ENCODE measurements at places on chromosomes 2 and 18.

DNA sequence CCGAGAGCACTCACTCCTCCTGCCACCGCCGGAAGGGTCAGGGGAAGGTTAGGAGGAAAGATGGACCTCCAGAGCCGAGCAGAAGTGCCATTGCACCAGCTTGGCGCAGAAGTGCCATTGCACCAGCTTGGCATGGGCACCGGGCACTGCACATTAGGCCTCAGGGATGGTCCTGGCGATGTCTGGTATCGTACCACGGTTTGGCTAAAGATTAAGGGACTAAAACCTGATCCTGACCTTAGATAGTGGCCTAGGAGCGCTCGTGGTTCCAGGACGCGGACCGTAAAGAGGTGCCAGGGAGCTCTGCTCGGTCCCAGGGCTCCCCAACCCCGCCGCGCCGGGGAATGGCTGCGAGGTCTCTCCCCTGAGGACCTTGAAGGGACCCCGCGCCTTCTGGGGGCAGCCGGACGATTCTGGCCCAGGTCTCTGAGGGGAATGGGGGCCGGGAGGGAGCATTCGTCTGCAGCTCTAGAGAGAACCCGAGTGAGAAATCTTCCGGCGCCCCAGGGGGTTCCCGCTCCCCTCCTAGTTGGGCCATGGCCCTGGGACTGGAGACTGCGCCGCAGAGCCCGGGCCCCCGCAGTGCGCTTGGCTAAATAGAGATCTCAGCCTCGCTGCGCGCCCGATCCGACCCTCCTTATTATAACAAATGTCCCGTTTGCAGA is 1.8 kb downstream of the PAX8 start:
- no peak for DNase-seq

GRCh38 chr2:8966123-8966908 is 37.2 kb downstream of the MBOAT2 start:
- DNase-seq, result no peak

GRCh38 chr2:78553866-78554647 is 471.4 kb upstream of the REG3G start:
- no peak for DNase-seq

GRCh38 chr2:202541137-202541536 is 93.6 kb upstream of the FAM117B start:
- DNase-seq, result no peak

DNA sequence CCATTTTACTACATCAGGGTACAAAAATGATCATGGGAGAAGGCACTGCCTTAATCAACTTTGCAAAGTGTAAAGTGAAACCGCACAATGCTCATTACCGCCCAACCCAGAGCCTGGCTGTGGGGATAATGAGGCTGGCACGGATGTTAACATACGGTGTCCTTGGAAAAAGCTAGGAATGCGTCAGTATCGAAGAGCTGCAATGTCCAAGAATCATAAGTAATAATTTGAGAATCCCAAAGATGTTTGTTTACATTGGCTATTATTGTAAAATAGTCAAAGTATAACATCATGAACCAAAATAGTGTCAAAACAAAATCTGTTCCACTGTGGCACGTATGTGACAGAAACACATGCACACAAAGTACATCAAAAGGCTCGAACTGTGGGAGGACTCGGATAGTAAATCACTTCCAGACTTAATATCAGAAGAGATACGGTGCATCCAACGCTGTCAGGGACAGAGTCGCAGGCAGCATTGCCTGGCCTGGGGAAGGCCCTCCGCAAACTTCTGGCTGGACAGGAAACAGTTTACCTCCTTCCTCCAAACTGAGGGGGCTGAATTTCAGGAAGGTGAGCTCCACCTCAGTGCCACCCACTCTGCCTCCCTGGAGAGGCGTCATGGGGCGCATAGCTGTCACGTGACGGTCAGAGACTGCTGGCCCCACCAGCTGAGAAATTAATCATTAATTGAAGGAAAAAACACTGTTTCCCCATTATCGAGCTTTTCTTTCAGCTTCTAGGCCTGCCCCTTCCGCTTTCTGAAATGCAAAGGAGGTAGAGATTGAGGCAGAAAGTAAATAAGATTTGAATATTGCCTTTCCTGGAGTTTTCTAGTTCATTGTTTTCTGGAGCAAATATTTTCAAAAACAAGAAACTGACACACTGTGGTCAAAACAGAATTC is 1.8 kb upstream of the ID2 start:
- DNase-seq, result no peak

DNA sequence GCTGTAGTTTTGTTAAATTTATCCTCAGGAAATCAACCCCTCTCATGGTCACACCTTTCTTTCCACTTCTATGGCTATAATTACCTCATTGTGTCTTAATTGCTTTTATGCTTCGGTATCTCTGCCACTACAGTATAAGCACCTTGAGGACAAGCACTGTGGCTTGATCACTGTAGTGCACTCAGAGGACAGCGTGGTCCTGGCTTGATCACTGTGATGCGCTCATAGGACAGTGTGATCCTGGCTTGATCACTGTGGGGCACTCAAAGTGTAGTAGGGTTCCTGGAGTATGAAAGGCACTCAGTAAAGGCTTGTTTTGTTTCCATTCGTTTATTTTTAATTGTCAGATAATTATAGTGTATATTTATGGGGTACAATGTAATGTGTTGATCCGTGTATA is 44.2 kb downstream of the DTNA start:
- no peak for DNase-seq

GRCh38 chr2:165238295-165238694 is 919 bp upstream of the SCN2A start:
- DNase-seq, result no peak

DNA sequence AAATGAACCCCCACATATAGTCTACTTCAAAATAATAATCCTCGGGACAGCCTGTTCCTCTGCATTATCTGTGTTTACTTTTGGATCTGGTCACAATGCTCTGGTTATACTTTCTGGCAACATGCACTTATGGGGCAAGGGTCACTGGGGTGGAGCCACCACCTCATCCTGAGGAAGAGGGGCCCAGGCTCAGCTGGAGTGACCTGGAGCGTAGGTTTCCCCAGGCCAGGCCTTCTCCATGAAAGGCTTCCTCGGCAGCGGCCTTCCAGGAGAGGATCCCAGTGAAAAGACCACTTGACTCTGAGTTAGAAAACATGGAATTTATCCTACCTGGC is 237.4 kb downstream of the SETBP1 start:
- no peak for DNase-seq

- DNase-seq, result no peak
These were observed 142.0 kb downstream of the ZEB2 start for GRCh38 chr2:144377914-144378313.

DNA sequence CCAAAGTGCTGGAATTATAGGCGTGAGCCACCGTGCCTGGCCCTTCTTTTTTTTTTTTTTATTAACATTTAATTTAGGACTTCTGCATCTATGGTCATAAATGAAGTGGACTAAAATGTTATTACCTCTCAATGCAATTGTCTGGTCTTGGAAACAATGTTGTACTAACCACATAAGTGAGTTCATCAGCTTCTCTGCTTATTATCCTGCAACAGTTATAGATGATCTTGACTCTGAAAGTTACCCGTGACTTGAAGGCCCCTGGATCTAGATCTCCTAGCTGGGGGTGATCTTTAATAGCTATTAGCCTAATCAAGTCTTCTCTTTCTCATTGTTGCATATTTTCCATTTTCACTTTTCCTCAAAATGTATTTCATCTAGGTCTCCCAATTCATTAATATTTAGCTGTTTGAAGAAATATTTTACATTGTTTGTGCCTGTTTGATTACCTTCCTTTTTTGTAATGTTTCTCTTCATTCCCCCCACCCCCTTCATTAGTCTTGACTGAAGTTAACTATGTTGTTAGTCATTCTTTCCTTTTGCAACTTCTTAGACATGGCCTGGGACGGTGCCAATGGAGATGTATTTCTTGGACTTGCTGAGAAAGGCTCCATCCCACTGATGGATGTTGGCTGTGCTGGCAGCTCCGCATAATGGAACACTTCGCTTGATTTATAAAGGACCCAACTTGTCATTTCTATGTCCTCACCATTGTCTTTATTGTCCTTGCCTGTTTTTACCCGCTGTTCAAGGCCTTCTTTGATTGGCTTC is 141.6 kb upstream of the RIOK3 start:
- no peak for DNase-seq

DNA sequence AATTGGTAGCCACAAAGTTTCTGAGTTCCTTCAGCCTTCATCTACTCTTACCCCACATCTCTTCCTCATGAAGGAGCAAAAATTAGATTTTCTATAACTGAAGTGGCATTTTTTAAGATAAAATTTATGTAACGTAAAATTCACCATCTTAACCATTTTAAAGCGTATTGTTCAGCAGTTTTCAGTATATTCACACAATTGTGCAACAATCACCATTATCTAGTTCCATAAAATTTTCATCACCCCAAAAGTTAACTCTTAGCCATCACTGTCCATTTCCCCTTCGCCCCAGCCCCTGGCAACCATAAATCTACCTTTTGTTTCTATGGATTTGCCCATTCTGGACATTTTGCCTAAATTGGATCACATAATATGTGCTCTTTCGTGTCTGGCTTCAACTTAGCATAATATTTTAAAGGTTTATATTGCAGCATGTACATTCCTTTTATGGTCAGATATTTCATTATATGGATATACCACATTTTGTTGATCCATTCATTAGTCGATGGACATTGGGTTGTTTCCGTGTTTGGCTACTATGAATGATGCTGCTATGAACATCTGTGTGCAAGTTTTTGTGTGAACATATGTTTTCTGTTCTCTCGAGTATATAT is 44.6 kb downstream of the ATIC start:
- no peak for DNase-seq

GRCh38 chr18:37481072-37481471 is 84.5 kb downstream of the CELF4 start:
- no peak for DNase-seq

- DNase-seq, result no peak
These were observed 446 bp upstream of the EFHD1 start for GRCh38 chr2:232632904-232633412.

- DNase-seq, result no peak
These were observed at the start of gene KCNIP3 for GRCh38 chr2:95296880-95297487. Gene KCNIP3 (plus strand): TSS chr2:95297347. CDS start chr2:95297439, 92 bp downstream.

DNA sequence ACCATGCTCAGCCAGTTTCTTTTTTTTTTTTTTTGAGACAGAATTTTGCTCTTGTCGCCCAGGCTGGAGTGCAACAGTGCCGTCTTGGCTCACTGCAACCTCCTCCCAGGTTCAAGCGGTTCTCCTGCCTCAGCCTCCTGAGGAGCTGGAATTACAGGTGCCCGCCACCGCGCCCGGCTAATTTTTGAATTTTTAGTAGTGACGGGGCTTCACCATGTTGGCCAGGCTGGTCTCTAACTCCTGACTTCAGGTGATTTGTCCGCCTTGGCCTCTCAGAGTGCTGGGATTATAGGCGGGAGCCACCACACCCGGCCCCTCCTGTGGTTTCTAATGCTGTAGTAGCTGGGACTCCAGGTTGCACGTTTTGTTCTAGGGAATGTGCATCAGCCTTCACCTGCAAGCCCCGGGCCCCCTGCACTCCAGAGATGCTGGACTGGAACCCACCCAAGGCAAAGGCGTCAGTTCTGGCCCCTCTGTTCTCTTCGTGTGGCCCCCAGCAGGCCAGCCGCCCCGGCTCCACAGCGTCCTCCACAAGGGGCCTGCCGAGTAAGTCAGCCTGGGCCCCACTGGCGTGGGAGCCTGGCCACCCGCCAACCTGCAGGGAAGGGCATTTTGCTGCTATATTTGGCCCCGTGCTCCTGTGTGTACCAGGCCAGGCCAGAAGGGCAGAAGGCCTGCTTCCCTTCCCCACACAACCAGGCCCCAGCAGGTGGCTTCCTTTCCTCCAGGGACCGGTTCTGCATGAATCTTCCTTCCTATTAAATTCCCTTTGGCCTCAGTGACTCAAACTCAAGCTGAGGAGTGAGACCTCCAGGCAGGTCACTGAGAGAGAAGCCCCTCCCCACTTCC is 25.7 kb upstream of the B3GNT7 start:
- DNase-seq, result no peak

- DNase-seq, result no peak
These were observed 61.0 kb downstream of the AQP4 start for GRCh38 chr18:26804519-26804918.

GRCh38 chr2:106575955-106576354 is 88.8 kb downstream of the CD8B2 start:
- DNase-seq, result no peak

GRCh38 chr2:72129681-72130340 is 17.9 kb downstream of the CYP26B1 start:
- DNase-seq, result no peak

GRCh38 chr2:53452400-53452799 is 315.2 kb upstream of the CHAC2 start:
- DNase-seq, result no peak

- no peak for DNase-seq
These were observed 19.4 kb downstream of the ITGB1BP1 start for GRCh38 chr2:9403924-9404323.

DNA sequence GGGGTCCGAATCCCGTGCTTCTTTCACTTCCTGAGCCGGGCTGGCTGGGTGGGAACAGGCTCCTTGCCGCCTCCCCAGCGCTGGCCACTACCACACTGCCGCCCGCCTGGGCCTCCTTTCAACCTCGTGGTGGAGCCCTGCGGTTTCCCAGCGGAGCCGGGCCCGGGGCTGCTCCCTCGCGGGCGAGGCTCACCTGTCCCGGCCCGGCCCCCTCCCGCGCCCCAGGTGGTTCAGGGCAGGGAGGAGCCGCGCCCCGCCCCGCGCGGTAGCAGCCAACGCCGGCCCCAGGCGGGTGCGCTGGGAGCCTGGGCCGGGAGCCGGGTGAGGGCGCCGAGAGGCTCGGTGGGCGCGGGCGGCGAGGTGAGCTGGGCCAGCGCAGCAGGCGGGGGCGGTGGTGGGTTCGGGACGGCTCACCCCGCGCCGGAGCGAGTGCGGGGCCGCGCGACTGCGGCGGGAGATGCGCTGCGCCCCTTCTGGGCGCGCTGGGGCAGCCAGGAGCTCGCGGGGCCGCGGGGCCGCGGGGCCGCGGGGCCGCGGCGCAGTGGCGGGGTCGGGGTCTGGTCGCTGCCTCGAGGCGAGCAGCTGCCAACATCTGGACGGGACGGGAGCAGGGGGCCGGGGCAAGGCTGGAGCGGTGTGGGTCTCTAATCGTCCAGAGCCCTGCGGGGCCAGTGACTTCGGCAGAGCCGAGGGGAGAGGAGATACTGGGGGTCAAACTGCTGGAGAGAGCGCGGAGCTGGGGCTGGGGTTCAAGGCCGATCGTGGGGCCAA is at the start of gene LYPD6B:
LYPD6B (plus strand) TSS at position 258 of the 771 bp plus-strand sequence. CDS start 92,250 bp downstream, outside the sequence.
- no peak for DNase-seq

DNA sequence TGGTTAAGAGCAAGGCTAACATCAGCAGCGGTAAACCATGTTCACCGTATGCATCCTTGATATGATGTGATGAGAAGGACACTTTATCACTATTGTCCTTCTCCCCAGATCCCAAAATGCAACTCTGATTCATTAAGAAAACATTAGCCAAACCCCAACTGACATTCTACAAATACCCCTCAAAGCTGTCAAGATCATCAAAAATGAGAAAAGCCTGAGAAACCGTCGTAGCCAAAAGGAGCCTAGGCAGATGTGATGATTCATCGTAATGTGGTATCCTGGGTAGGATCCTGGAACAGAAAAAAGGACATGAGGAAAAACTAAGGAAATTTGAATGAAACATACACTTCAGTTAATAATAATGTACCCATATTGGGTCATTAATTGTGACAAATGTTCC is 67.3 kb upstream of the ST6GAL2 start:
- no peak for DNase-seq
